ENCODE measurements at places on chromosomes 3 and 15.

- DNase-seq: no peak
These were observed 180.5 kb downstream of the FOXB1 start for GRCh38 chr15:60184579-60184978.

- DNase-seq: no peak
These were observed 492.4 kb upstream of the FRG2C start for GRCh38 chr3:75171630-75172230.

GRCh38 chr3:138432576-138433240, 1.7 kb upstream of the ESYT3 start:
- DNase-seq: no peak

- no peak for DNase-seq
These were observed 993 bp upstream of the ISL2 start for GRCh38 chr15:76335307-76336253.

DNA sequence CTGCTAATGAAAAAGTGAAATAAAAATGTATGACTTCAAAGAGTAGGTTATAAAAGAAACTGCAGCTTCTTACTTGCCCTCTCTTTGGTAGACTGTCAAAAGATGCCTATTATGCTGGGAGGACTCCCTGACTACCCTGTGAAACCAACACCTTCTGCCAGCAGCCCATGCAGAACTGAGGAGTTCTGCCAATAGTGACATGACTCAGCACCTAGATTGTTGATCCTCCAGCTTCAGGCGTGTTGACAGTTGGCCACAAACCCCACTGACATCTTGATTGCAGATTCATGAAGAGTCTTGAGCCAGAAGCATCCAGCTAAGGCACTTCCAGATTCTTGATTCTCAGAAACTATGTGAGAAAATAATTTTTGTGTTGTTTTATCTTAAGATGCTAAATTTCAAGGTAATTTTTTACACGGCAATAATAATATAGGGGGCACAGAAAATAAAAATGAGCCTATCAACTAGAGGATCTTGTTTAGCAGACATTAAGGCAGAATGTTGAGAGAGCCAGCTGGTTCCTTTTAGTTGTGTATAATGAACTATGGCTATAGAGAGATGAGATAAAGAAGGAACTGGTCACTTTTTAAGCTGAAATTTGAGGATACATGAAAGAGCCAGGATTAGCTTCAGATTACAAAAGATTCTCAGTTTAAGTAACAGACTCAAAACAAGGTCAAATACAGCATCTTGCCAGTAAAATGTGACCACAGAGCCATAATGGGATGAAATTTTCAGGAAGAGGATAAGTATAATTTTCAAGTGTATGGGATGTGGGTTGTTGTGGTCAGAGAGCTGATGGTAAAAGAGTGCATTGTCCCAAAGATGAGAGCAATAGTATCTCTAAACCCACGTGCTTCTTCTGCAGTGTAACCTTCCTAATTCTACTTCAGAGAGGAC, 588.7 kb upstream of the CBLB start:
- peak; percentile 32 for DNase-seq

DNA sequence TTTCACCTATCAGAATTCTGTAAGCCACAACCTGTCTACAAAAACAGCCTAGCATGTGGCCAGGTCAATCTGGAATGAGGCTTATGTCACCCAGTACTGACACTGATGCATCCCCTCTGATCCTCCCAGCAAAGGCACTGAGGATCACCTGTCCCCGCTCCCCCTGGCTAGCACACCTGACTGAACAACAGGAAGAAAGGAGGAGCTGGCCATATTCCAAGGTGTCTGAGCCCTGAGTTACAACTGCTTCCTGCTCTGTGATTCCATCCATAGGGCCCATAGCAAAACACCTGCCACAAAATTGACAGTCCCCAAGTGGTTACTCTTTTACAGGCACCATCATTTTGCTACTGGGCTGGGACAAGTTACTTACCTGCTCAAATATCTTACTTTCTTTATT, 555.5 kb upstream of the CFAP20DC start:
- no peak for DNase-seq

GRCh38 chr3:177145381-177145780, 51.9 kb downstream of the TBL1XR1 start:
- no peak for DNase-seq

DNA sequence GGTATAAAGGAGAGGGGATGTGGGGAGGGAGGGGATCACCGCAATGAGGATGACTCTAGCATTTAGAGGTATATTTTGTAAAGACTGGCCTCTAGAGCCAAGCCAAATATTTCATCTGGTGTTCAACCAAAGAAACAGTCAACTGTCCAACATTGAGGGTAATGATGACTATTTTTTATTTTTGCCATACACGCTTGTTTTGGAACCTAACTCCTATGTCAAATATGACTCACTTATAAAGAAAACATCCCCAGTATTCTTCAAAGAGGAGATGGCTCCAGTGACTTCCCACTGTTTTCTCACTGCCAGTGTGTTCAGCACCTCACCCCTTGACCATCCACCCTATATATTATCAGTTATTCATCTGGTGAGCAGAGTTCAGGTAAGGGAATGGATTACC, 77.3 kb downstream of the WNT5A start:
- DNase-seq: no peak

GRCh38 chr3:157239082-157239704, 79.2 kb upstream of the CCNL1 start:
- peak; percentile 42 for DNase-seq

- no peak for DNase-seq
These were observed 19.1 kb upstream of the ATP13A3 start for GRCh38 chr3:194505791-194506415.

DNA sequence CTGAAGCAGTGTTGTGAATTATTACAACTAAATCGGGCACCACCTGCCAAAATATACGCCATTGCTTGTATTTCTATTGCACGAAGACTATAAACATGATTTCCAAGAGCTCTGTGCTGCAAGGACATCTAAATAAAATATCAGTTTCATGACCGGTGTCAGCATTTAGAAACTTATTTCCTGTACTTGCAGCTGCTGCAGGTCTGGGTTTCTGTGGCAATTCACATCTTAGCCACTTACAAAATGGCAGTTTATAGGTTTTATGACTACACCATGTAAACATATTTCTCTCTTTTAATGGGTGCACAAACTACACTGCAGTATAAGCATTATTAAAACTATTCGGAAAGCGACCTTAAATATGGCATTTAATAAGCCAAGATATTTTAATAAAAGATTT, 359.4 kb downstream of the VPS13C start:
- no peak for DNase-seq
